ENCODE measurements at places on chromosomes 7 and 10.

DNA sequence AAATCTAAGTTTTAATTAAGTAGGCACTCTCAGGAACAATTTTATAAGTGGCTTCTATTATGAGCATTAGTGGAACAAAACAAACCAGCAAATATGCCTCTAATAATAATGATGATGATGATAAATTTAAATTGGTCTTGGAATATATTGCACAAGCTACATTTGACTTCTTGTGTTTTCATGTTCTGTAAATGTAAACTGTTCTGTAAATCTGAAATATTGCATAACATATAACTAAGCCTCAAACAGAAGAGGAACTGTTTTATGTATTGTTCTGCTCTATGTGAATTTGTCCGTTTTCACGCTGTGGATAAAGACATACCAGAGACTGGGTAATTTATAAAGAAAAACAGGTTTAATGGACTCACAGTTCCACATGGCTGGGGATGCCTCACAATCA, 625.2 kb upstream of the CELF2 start:
- no peak for DNase-seq

DNA sequence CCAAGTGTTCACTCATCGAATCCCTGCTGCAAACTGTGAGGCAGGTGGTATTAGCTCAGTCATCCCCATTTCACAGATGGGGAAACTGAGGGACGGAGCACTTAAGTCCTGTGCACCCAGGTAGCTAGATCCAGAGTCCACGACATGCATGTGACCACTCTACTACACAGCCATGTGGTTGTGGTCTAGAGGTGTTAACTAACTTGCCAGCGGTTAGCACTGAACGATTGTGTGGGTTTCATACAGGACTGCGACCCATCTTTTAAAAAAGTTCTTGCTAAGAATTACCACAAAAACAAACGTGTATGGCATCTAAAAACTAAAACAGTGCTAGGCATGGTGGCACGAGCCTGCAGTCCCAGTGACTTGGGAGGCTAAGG, 16.1 kb upstream of the ABCC2 start:
- DNase-seq, result no peak

GRCh38 chr7:109387530-109387929, 817.9 kb downstream of the DNAJB9 start:
- no peak for DNase-seq

DNA sequence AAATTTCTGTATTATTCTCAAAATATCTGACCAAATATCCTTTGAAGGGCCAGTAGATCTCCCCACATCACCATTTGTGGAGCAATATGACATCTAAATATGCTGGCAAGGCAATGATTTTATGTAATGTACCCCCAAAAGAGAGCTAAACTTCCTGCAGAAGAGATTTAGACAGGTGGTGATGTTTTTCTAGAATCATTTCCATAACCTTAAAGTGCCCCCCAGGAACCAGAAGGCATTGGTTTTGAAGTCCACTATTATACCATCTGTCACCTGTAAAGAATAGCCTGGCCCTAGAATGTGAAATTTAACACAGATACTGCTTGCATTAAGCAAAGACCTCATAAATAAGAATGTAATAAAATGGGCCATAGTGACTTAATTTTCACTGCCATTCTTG, 77.9 kb upstream of the ABLIM1 start:
- DNase-seq, result no peak

DNA sequence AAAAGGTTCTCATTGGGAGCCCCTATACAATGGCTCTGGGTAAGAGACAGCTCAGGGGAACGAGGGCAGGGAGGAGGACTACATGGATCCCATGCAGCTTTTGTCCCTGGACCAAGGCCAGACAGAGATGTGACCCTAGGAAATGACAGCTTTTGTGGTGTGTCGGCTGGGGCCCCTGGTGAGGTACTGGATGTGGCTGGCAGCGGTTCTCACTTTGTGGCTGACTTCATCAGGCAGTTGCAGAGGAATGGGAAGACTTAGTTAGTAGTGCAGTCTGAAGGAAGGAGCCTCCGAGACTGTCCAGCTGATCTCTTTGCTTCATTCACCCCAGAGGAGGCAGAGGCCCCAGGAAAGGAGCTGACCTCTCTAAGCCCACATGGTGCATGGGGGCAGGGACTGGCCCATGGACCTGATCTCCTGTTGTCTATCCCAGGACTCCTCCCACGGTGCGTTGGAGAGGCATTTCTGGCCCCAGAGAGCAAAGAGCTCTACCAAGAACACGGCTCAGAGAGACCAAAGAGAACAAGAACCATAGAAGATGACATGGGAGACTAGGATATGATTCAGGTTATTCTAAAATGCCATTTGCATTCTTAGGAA, 202.9 kb downstream of the RPS24 start:
- peak; percentile 76 for DNase-seq
